CD4-positive, CD25-positive, alpha-beta regulatory T cell (primary cell): ENCODE measurements at places on chromosomes 7 and 10. TPM values are rescaled to one million over a fixed set of nuclear protein-coding genes. Genes with fewer than 3 reads are reported as not detected.

GALNT11 gene
- 25.3 TPM for total RNA-seq

C10orf67 gene
- total RNA-seq, result 0.49 TPM

- DNase-seq, result no peak
Measured at GRCh38 chr7:27199849-27200760, at the start of gene HOXA13. HOXA13 (minus strand) TSS chr7:27200091; CDS start chr7:27200077, 14 bp downstream.

COX19 gene
- total RNA-seq, result 36.8 TPM

SMC3 gene
- 47.7 TPM for total RNA-seq
